Posterior vena cava (tissue), 2 donors: ENCODE measurements at places on chromosomes 13 and 19.

DNA sequence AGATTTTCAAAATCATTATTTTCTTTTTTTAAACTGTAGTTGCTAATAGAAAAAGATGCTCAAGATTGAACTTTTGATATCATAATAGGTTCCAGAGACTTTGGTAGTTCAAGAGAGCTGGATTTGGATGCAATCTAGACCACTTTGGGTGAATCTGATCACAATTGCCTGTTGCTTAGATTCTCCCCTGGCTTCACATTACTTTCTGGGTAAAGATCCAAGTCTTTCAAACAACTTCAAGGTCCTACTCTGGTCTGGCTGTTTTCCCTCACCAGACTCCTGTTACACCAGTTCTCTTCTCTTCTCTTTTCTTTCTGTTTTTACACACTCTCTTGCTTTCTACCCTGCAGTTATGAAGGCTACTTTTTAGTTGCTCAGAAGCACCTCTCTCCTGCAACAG lies 7.4 kb upstream of the SPRY2 start:
- DNase-seq: no peak

DNA sequence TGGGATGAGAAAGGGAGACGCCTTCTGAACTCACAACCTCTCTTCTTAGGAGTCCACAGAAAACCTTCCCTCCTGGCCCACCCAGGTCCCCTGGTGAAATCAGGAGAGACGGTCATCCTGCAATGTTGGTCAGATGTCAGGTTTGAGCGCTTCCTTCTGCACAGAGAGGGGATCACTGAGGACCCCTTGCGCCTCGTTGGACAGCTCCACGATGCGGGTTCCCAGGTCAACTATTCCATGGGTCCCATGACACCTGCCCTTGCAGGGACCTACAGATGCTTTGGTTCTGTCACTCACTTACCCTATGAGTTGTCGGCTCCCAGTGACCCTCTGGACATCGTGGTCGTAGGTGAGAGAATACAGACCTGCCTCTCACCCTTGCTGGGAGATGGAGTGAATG lies 3.3 kb downstream of the KIR3DL3 start:
- no peak for DNase-seq

GRCh38 chr19:38455031-38455430 lies 21.5 kb downstream of the RYR1 start:
- DNase-seq: no peak

- DNase-seq: no peak
Observed at GRCh38 chr19:8466018-8466417, 21.2 kb downstream of the HNRNPM start.

GRCh38 chr13:112634102-112634501 lies 46.1 kb upstream of the TUBGCP3 start:
- DNase-seq: no peak

DNA sequence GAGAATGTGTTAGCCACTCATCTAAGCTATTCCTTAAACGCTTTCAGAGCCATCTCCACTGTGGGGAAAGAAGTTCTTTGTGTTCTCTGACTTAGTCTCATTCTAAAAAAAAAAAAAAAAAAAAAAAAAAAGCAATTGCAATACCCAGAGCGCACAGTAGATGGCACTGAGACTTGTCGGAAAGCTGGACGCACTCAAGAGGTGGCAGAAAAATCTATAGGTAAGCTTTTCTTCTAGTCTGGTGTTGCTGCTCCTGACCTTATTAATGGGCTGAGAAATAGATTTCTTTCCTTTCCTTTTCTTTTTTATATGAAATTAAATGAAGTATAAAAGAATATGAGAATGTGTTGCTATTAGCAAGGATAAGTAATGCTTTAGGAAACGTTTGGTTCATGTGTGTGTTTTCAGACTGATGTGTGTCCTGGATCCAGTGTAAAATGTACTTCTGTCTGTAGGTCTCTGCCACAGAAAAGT lies 4.7 kb upstream of the GJB2 start:
- no peak for DNase-seq

- DNase-seq: no peak
Observed at GRCh38 chr19:16892868-16893685, 4.3 kb downstream of the F2RL3 start.

- peak; percentile 91 for DNase-seq
Observed at GRCh38 chr19:7515645-7516151, at the start of gene ZNF358. TSS of gene ZNF358 (plus strand) at chr19:7516103. CDS start at chr19:7519243, 3,140 bp downstream.

- DNase-seq: no peak
Observed at GRCh38 chr19:9144920-9145319, 4.7 kb downstream of the ZNF317 start.

- DNase-seq: no peak
Observed at GRCh38 chr13:111211789-111212516, 96.8 kb downstream of the ARHGEF7 start.

- no peak for DNase-seq
Observed at GRCh38 chr13:99442273-99442895, 58.9 kb upstream of the TM9SF2 start.

DNA sequence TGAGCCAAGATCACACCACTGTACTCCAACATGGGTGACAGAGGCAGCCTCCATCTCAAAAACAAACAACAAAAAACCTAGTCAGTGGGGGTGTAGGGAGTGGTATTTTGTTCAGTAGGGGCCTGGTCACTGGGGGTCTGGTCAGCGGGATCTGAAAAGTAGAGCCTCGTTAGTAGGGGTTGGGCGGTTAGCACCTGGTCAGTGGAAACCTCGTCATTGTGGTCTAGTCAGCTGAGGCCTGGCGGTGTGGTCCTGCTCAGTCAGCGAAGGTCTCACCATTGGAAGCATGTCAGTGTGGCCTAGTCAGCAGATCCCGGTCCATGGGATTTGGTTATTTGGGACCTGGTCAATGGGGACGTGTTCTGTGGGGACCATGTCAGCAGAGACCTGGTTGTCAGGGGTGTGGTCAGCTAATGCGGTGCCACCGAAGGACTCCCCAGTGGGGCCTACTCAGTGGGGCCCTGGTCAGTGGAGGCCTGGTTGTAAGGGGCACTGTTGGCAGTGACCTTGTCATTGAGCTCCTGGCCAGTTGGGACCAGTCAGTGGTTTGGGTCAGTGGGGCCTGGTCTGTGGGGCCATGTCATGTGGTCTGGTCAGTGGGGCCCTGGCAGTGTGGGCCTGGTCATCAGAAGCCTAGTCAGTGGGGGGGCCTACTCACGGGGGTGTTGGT lies 63.0 kb upstream of the TPM4 start:
- peak; percentile 63 for DNase-seq

- no peak for DNase-seq
Observed at GRCh38 chr13:23160638-23161480, 19.9 kb upstream of the SGCG start.

DNA sequence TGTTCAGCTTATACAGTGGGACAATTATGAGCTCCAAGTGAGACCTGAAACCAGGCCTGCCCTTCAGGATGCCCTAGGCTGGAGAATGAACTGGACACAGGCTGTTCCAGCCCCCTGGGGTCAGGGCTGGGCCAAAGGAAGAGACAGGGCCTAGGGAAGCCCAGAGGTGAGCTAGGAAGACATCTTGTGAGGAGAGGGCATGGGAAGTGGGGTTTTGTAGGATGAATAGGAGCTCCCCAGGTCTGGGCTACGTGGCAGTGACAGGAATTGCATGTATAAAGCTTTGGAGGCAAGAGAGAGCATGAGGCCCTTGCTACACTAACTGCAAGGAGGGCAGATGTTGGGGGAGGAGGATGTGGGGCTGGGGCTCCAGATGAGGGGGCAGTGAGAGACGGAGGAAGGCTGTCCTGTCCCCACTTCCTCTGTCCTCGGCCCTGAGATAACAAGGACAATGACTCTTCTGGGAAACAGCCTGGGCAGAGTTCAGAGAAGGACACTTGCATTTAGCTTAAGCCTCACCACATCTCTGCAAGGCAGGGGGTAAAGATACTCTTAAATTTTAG lies 1.5 kb upstream of the TBXA2R start:
- DNase-seq: no peak

- no peak for DNase-seq
Observed at GRCh38 chr13:28394422-28394821, 100.5 kb downstream of the FLT1 start.

- DNase-seq: no peak
Observed at GRCh38 chr13:76750126-76750525, 136.1 kb downstream of the KCTD12 start.
